ENCODE measurements at places on chromosomes 6 and 20.

GRCh38 chr6:128494440-128494839 is 26.0 kb downstream of the PTPRK start:
- no peak for DNase-seq

GRCh38 chr6:63897459-63897858 is 261.9 kb downstream of the PHF3 start:
- no peak for DNase-seq

DNA sequence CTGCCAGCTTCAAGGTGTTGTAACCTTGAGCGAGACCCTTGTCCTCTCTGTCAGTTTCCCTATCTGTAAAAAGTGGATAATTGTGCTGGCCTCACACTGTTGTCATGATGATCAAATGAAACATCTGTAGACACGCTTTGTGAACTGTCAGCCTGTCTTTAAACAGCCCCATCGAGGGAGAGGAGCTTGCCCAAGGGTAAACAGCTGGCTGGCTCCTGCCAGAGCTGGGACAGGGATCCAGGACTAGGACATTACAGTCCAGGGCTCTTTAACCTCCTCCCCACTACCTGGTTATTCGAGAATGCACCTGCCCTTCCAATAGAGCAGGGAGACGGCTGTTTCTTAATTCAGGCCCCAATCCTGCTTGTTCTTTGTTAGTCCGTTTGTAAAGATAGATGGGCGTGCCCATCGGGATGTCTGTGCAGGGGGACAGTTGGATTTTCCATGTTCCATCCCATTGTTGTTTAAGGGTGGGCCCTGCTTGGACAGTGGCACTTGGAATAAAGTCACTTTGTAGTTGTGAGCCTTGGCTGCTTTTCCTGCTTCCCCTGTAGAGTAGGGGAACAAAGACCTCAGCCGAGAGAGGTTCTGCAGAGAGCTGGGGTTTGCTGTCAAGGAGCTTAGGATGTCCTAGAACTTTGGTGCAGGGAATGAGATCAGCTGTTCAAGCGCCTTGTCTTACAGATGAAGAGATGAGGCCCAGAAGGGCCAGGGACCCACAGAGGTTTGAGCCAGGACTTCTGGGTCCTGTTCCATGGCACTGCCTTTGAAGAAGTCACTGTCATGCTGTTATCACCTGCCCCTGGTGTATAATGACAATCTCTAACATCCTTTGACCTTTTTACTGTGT is 77.9 kb upstream of the MYL9 start:
- DNase-seq = no peak

- DNase-seq = no peak
Measured at GRCh38 chr20:11676630-11677287, 240.9 kb upstream of the BTBD3 start.

- peak; percentile 18 for DNase-seq
Measured at GRCh38 chr6:111113336-111114086, 26.2 kb downstream of the SLC16A10 start.

- no peak for DNase-seq
Measured at GRCh38 chr20:58228103-58228483, 360 bp downstream of the ANKRD60 start.

GRCh38 chr6:34742094-34742493 is 15.2 kb upstream of the SNRPC start:
- no peak for DNase-seq

Data from stimulated activated CD4-positive, alpha-beta T cell treated with anti-CD3 and anti-CD28 coated beads, Interleukin-1b, Interleukin-23, amount 100 ng/mL, for 4 hours (primary cell).